ENCODE measurements at places on chromosomes 4 and X.
A peak's percentile ranks its signal among the peaks of the same experiment; 100 is the strongest.

DNA sequence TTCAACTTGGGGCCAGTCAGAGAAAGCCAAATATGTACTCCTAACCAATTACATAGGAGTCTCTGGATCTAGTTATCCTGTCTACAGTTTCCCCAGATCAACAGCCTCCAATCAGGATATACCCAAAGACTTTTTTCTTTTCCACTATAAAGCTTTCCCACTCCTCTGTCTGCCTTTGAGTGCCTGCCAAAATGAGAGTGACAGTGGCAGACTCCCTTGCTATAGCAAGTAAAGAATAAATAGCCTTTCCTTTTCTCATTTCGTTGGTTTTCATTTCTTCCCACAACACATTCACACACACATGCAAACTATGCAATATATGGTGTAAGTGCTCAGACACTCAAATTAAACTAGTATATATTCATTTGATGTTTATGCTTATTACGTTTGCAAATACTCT, 302.4 kb upstream of the TACR3 start:
- no peak for DNase-seq

- DNase-seq = no peak
These were observed 5.5 kb downstream of the CAMK2D start for GRCh38 chr4:113756005-113756410.

- no peak for DNase-seq
These were observed 148.2 kb downstream of the RASL11B start for GRCh38 chr4:53010318-53010717.

- peak; percentile 66 for DNase-seq
These were observed 660.3 kb upstream of the PITX2 start for GRCh38 chr4:111283066-111283677.

- peak; percentile 23 for DNase-seq
These were observed 9.6 kb downstream of the CC2D2A start for GRCh38 chr4:15479089-15479912.

DNA sequence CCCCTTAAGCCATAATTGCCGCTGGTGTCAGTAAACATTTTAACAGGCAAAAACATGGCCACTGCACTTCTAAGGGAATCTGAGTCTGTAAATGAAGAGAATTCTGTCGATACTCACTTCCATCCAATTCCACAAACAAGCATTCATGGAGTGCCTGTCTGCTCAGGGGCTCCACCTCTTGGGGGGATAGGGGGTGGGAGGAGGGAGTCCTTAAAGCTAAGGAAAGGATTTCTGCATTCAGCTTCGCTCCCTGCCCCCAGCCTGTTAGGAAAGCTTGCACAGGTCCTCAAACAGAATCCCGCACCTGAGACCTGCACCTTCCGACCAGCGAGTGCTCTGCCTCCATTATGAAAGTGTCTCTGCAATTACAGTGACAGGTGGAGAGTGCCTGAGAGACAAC, 130.2 kb upstream of the KIT start:
- DNase-seq = no peak

GRCh38 chr4:86919561-86920223, 15.1 kb upstream of the AFF1 start:
- no peak for DNase-seq

- DNase-seq = no peak
These were observed 149.9 kb downstream of the ARSF start for GRCh38 chrX:3191201-3191600.

DNA sequence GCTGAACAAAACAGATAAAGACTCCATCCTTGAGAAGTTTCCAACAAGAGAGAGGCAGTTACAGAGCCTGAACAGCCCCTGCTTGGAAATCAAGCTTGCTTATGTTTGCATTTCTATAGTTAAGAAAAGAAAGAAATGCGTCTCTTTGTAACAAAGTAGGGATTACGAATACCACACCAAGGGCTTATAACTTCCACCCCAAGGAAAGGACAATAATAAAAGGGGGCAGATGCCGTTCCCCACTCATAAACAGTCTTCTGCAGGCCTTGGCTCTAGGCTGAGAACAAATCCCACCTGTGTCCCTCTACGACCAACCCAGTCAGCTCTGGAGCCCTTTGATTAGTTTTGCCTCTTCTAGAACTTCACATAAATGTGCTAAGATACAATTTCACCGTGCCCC, 183.8 kb upstream of the MAP3K15 start:
- no peak for DNase-seq

GRCh38 chrX:153991013-153991580, 18.5 kb downstream of the TMEM187 start:
- DNase-seq = no peak

DNA sequence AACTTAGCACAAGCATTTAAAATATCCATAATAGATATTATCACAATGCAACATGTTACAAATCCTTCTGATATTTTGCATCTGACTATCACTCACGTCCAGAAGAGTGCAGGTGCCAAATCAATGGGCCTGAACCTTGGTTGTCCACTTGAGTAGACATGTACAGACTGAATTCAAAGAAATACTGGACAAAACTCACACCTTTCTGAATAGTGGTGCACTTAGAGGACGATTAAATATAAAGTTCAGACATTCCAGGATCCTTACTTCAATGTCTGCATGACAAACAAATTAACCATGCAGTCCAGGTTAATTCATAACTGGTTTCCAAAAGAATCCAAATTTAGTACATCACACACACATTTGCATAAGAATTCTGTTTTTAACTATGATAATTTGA, 406.0 kb upstream of the EDA2R start:
- no peak for DNase-seq

DNA sequence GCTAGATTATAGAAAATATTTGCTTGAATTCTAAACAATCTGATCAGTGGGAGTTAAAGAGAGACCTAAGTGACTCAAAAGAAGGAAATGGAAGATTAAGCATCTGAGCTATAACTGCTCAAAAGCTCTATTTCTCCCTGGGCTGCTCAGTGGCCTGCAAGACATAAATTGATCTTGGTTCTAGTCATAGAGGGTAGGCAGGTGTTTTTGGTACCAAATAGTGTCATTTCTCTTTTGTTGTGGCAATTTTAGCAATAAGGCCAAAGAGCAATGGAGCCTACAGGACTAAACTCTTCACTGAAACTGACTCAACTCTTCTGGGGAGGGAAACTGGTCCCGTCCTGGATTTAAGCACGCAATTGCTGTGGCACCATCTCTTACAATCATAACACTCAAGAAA, 33.9 kb upstream of the BMP2K start:
- no peak for DNase-seq

DNA sequence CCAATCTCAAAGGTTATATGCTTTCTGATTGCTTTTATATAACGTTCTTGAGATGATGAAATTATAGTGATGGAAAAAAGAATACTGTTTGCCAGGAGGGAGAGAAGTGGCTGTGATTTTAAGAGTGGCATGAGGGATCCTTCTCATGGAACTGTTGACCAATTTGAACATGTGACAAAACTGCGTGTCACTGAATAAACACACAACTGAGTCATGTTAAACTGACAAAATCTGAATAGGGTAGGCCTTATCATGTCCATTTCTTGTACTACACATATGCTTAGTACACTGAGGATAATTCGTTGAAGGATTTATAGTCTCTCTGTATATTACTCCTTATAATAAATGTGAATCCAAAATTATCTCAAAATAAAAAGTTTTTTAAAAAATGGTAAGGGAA, 22.2 kb upstream of the HSPA4L start:
- DNase-seq = no peak

GRCh38 chr4:69753686-69754085, 6.7 kb downstream of the SULT1B1 start:
- DNase-seq = no peak

DNA sequence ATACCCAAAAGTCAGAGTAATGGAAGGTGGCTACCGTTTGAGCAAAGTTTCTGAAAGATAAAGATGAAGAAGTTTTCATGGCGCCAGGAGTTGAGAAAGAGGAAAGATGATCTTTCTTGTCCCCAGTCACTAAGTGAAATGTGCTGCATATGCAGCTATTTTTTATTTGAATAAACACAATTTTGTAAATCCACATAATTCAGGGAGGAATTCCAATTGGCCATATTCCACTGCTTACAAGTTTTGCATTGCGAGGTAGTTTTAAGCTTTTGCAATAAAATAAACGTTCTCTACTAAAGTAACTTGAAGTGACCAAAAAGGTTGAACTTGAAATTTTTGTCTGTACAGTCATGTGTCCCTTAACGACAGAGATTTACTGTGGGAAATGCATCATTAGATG, 139.3 kb upstream of the VCX2 start:
- DNase-seq = no peak

- no peak for DNase-seq
These were observed 7.6 kb downstream of the HNRNPDL start for GRCh38 chr4:82422616-82423015.

DNA sequence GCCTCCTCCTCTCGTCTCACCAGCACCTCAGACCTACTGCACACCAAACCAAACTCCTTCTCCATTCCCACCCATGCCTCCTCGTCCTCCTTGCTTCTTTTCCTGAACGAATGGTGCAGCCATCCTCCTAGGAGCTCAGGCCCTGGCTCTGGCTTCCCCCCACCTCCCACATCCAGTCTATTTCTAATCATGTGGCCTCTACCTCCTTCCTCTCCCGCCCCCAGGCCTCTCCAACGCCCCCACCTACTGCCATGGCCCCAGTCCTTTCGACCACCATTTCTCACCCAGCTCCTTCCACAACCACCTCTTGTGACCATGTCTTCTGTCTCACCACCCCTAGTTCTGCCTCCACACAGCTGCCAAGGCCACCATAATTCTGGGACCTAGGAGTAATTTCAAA, 127.1 kb downstream of the PJA1 start:
- DNase-seq = no peak

DNA sequence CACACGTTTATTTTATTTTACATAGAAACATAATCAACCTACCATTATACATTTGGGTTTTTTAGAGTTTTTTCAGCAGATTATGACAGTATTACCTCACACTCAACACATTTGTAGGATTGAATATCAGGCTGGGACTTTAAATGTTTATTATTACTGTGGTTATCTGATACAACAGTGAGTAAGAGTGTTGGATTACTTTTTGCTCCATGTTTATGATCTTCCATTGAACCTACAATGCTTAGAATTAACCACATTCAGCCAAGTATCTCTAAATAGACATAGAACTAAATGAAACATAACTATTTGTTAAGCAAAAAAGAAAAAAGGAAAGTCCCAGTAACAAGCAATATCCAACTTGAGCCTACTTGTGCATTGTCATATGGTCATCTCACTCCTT, 607.4 kb upstream of the PITX2 start:
- DNase-seq = no peak

DNA sequence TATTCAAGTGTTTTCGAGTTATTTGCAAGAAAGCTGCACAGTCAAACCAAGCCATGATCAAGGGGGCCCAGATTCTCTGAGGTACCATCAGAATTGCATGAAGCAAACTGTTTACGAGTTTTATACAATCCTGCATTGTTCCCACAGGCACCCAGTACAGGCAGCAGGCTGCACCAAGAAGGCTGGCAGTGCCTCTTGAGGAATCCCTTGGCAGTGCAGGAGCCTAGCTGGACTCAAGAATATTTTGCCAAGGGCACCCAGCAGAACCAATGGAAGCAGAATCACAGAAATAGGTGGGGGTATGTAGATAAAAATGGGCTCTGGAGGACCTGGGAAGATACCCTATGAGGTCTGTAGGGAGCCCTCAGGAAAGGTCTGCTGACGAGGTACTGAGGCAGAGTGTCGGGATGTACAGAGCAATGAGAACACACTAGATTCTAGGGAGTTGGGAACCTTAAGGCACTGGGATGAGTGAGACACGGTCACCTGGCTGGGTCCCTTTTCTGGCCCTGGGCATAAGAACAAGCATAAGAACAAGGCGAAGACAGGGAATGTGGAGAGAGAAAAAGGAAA, 2.5 kb upstream of the PLP1 start:
- DNase-seq = peak; percentile 10

GRCh38 chr4:46947541-46947940, 38.5 kb upstream of the COX7B2 start:
- no peak for DNase-seq

DNA sequence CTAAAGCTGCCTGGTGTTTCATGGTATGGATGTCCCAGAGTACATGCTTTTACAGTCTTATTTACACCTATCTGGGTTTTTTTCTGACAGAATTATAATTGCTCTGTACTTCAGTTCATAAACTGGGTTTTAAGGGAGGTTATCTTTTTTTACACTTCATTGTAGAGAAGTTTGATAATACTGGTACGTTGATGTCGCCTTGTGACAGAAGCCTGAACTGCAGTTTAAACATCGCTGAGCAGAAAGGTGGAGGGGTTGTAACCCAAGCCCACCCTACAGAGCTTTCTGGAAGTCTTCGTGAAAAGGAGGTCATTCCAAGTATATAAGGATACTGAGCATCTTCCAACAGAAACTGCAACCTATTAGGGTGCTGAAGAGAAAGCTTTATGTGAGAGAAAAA, 46.4 kb downstream of the BEX1 start:
- DNase-seq = no peak

DNA sequence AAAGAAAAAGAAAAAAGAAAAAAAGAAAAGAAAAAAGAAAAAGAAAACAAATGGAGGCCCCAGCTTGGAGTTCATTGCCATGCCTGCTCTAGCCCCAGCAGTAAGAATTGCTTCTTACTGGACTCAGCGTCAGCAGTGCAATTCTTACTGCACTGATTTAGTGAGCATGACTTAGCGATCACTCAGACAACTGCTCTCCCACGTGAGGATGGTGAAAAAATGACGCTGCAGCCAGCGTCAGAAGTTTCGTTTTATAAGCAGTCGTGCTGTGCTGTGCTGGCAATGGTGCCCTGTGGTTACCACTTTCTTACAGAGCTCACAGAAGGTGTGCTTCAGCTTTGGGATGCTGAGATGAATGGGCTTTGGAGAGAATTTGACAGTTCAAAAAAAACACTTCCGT, 68.3 kb upstream of the DDX3X start:
- no peak for DNase-seq

- DNase-seq = no peak
These were observed 228.8 kb downstream of the THOC2 start for GRCh38 chrX:123504047-123504446.

DNA sequence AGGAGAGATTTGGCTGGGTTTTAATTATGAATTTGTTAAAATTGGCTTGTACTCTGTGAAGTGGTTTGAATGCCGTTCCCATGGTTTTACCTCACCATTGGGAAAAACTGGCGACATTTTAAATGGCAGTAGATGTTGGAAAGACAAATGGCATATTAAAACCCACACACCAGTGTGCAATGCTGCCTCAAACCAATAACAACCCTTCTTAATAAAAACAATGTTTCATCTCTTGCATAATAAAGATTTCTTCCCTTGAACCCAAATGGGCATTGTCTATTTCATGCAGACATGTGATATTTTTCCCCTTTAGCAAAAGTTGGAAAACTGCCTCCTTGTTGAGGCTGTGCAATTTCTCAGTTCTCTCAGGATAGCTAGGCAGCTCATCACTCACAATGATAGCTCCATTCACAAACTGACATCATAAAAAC, 33.7 kb downstream of the GABRB1 start:
- no peak for DNase-seq
